ENCODE measurements at places on chromosomes 2 and 18.

- DNase-seq = peak; percentile 78
Measured at GRCh38 chr2:175414882-175415487, 233.5 kb upstream of the ATP5MC3 start.

DNA sequence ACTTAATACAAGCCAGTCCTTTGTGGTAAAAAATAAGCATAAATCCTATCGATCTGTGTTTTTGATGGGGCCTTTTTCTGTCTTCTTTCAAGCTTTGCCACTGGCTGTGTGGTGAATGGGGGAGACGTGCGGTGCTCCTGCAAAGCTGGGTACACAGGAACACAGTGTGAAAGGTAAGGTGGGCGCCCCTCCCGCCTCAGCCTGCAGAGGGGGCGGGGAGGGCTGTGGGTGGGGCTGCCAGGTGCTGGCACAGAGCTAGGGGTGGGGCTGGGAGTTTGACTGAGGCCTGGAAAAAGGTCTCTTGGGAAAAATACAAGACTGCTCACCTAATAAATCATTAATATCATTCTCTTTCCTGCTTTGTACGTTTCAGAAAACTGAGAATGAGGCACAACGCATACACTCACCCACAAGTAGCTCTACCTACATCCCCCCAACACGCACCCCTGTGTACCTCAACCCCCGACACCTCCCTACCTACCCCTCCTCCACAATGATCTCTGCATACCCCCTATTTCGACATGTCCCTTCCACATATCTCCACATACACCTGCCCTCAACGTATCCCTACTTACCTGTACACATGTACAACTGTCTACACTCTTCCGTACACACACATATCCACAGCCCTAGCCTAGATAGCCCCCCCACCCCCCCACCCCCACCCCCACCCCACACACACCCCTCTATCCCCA, 129.7 kb upstream of the TTC39C start:
- no peak for DNase-seq

- DNase-seq = no peak
Measured at GRCh38 chr2:212359425-212360067, 179.1 kb downstream of the ERBB4 start.

- DNase-seq = no peak
Measured at GRCh38 chr2:216490061-216490460, 8.6 kb upstream of the RPL37A start.

- peak; percentile 81 for DNase-seq
Measured at GRCh38 chr18:57803103-57803969, at the start of gene ATP8B1. Gene ATP8B1, minus strand, starts transcription at chr18:57803315. Its CDS starts 71,508 bp downstream, at chr18:57731807.

- no peak for DNase-seq
Measured at GRCh38 chr2:223003191-223003590, 48.8 kb upstream of the KCNE4 start.

GRCh38 chr2:189214484-189214883, 34.9 kb upstream of the COL5A2 start:
- no peak for DNase-seq

GRCh38 chr2:216872624-216873023, 12.8 kb upstream of the TNP1 start:
- DNase-seq = no peak

- no peak for DNase-seq
Measured at GRCh38 chr2:9141706-9142460, 64.7 kb upstream of the ASAP2 start.

- no peak for DNase-seq
Measured at GRCh38 chr18:55457028-55457427, 131.0 kb downstream of the TCF4 start.

DNA sequence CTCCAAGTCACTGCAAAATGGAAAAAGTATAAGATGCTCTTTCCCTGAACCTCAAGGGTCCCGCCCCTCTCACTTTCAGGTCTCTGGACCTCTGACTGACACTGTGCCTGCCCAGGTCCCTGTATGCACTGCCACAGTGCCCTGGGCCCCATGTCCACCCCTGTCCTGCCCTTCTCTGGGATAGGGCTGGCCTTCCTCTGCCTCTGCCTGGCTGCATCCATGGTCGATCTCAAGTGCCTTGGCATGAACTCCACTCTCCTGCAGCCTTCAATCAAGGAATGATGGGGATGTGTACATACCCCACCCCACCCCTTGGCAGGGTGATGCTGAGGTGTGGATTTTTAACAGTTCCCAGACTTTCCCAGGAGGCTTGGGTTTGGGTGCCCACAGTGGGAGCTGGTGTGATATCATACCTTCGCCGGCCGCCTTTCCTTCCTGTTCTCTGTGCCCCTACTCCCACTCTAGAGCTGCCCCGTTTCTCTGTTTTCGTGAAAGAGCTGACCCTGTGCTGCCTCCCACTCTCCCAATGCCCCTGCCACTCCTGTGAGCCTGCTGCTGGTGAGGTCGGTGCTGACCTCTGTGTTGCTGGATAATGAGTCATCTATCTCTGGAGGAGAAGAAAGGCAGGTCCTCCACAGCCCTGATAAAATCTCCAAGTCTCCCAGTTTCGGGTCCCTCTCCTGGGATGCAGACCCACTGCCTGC, 18.9 kb downstream of the PTPN18 start:
- no peak for DNase-seq

- DNase-seq = no peak
Measured at GRCh38 chr2:161166538-161167409, 6.5 kb downstream of the TANK start.

DNA sequence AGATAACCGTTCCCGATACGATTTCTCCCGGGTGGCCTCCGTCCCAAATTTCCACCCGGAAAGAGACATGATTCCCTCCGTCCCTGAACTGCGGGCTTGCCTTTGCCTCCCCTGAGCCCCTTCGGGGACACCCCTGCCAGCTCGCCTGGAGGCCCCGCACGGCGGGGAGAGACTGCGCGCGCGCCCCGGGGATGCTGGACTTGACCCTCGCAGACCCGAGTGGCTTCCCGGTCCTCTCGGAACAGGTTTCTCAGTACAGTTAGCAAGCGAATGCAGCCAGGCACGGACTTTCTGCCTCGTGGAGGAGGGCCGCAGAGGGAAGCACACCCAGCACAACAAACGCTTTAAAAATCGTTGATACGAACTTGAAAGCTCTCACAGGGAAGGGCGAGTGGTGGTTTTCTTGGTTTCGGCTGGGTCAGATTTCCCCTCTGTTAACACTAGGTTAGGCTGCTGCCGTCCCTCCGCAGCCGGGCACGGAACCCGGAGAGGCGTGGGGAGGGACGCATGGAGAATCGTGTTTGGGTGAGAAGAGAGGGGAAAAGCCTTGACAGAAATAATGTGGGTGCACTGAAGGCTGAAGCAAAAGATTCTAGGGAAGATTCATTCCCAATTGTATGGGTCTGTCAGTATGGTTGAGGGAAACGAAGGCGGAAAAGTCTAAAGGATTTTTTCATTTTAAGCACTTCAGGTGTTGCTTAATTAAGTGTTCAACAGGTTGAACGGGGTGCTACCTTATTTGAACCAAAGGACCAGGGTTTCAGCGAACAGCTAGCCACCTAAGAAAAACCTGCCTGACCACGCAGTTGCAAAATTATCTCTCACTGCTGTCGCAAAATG, 916 bp downstream of the TNFRSF11A start:
- DNase-seq = peak; percentile 60

DNA sequence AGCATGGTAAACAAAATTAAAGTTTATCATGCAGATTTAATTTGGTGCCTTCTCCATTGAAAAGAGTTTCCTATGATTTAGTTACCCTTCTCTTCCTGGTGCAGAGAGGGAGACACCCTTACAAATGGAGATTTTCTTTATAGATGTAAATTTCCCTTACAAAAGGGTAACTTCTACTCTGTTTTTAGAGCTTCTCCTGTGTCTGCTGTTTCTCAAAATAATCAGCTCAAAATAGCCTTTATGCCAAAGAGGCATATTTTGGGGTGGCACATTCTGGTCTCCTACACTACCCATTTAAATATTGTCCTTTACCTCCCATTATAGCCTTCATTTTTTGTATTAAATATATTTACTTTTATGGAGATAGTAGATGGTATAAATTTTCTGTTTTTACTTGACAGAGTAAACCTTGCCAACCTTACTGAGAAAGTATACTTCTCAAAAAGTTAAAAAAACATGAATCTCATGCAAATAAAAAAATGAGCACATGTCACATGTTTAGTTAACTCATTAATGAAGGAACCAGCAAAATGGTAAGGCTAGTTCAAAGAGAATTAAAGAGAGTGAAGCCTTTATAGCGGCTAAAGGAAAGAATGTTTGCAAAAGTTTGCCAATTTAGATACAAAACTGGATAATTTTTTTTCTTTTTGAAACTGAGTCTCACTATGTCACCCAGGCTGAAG, 83.3 kb upstream of the MSH6 start:
- DNase-seq = no peak

DNA sequence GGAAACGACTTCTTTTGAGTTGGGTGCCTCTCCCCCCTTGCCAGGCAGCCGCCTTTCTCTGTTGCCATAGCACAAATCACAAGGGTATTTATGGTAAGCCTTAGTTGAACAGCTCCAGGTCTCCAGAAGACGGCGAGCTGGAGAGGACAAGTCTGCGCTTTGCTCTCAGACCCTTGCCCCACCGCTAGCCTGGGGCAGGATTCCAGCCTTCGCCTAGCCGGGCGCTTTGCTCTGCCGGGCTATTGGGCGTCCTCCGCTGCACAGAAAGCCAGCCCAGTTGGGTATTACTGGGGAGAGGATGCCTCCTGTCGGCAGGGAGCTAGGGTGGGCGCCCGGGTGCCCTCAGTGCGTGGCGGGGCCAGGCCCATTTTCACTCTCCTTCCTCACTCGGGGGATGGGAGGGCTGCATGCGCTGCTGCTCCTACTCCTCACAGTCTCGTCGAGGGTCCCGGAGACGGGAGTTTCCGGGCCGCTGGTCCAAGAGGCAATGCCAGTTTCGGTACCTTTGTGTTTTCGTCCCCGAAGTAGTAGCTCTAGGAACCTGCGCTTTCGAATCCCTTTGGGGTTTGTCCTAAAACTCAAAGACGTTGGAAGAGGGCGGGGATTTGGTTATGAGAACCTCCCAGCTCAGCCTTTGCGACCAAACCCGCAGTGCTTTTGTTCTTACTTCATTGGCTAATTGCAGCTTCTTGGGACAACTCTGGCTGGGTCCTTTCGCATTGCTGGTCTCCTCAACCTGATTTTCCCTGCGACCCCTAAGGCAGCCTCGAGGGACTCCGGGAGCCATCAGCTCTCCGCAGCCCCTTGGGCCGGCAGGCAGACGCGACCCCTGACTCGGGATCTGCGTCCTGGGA, 3.6 kb upstream of the DLX2 start:
- DNase-seq = peak; percentile 51

- no peak for DNase-seq
Measured at GRCh38 chr2:151616760-151617339, 117.4 kb downstream of the NEB start.

DNA sequence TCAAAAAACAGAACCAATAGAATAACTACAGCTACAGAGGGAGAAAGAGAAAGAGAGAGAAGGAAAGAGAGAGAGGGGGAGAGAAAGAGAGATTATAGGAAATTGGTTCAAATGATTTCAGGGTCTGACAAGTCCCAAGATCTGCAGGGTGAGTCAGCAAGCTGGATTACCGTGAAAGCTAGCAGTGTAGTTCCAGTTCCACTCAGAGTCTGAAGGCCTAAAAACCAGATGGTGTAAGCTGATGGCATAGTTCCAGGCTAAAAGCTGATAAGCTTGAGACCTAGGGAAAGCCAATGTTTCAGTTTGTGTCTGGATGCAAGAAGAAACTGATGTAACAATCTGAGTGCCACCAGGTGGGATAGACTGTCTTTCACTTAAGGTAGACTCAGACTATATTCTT, 397.7 kb downstream of the TRIB2 start:
- no peak for DNase-seq

DNA sequence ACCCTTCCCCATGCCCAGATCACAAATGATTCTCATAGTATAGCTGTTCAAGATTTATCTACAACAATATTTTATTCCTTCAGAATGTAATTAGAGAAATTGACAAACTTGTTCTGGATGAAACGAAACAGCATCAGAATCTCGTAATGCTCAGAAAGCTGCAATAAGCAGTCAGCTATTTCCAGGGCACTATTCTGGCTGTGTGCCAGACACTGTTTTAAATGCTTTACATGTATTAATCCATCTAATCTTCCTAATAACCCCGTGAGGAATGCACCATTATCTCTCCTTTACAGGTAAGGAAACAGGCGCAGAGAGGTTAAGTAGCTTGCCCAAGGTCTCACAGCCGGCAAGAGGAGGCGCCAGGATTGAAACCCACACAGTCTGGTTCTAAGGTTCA, 10.1 kb upstream of the LYPD6B start:
- DNase-seq = no peak

DNA sequence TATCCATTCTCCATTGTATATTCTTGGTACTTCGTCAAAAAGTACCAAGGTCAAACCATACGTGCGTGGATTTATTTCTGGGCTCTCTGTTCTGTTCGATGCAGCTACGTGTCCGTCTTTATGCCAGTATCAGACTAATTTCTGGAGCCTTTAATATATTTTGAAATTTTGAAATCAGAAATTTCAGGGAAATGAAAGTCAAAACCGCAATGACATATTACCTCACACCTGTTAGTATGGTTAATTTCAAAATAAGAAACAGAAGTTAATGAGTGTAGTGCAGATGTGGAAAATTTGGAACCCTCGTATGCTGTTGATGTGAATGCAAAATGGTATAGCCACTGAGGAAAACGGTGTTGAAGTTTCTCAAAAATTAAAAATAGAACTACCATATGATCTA, 156.1 kb upstream of the TRIB2 start:
- DNase-seq = no peak

- DNase-seq = no peak
Measured at GRCh38 chr18:37222354-37222998, 343.1 kb downstream of the CELF4 start.

GRCh38 chr18:48154828-48155227, 224.4 kb upstream of the SMAD2 start:
- DNase-seq = peak; percentile 11

DNA sequence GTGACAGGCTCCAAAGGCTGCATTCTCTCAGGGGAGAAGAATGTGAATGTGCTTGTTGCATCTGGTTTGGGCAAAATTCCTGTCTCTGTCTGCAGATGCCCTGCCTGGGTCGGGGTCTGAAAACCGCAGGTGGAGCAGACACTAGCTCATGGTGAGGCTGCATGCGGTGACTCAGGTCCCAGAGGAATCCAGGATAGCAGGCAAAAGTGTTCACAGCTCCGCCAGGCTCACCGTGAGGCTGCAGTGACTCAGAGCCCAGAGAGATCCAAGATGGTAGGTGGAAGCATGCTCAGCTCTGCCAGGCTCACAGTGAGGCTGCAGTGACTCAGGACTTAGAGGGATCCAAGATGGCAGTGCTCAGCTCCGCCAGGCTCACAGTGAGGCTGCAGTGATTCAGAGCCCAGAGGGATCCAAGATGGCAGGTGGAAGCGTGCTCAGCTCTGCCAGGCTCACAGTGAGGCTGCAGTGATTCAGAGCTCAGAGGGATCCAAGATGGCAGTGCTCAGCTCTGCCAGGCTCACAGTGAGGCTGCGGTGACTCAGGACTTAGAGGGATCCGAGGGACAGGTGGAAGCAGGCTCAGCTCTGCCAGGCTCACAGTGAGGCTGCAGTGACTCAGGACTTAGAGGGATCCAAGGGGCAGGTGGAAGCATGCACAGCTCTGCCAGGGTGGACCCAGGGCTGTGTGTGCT, 200.5 kb downstream of the ACKR3 start:
- DNase-seq = peak; percentile 26

Measured in right forelimb (tissue), 1 donor.